ENCODE measurements at places on chromosomes 6 and 20.

DNA sequence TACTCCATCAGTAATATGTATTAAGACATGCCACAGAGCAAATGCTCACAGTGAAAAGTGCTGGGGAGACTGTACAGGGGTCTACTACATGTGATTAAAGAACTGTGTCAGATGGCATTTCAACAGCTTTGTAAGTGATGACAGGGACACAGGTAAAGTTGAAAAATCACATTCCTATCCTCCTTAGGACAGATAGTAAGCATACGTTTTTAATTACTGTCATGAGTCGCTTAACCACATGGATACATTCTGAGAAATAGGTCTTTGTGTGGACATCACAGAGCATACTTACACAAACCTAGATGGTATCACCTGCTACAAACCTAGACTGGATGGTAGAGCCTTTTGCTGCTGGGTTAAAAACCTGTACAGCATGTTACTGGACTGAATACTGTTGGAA is 645.8 kb upstream of the AGPAT4 start:
- no peak for DNase-seq

DNA sequence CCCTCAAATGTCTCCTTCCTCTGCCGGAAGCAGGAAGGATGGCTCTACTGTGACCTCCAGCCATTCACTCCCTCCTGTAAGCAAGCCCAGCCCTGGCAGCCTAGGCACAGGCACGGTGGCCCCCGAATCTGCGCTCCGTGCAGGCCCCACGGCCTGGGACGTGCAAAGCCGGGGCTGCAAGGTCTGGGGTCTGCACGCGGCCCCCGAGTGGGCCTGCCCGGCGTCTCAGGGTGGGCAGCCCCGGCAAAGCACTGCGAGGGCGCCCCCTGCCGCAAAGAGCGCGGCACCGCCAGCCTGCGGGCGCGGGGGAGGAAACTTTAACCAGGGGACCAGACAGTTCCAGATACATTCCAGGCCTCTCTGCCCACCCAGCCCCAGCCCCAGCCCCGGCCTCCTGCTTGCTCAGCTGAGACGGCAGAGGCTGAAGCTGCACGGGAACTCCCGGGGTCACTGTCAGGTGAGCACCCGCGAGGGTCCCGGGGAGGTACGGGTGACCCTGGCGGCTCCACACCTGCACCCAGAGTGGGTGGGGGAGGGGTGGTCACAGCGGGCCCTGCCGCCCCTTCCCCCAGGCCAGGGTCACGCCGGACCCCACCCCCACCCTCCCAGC is 98.8 kb downstream of the ASXL1 start:
- no peak for DNase-seq

DNA sequence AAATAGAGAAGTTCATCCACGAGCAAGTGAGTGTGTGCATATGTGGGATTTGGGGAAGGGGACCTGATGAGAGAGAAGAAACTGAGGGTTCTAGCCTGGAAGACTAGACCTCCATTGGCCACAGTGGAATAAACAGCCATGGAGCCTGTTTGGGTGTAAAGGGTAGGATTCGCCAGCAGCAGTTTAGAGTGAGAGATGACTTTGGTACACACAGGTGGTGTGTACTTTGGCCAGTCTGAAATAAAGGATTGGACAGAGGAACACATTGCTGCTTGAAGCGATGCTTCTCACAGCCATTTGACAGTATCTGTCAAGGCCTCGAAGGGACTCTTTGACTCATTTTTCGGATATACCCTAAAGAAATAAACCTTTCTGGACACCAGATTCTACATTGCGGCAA is 29.2 kb downstream of the PLEKHG1 start:
- no peak for DNase-seq

DNA sequence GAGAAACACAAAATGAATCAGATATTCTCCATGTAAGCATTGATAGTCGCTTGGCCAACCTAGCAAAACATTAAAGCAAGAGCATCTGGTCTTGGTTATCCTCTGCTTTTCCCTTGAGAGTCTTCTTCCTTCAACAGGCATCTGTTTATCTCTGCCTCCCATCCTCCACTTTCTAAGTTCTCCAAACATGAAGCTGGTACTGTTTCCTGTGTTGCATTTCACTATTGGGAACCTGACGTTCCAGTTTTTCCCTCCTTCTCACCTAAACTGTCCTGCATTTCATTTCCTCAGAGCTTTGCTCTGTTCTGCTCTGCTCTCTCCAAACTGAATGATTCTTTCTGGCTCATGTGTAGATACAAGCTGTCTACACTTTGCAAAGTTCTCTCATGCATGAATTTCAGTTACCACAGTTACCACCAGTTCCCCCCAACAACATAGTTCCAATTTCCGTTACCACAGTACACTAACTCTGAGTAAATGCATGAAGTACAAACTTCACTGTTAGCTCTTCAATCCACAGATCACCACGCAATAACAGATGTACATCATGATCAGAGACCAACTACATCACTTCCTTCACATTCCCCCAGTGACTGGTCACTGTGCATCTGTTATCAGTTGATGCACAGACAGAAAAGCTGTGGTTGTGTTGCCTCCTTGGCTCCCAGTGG is 86.7 kb upstream of the F13A1 start:
- DNase-seq = peak; percentile 88

DNA sequence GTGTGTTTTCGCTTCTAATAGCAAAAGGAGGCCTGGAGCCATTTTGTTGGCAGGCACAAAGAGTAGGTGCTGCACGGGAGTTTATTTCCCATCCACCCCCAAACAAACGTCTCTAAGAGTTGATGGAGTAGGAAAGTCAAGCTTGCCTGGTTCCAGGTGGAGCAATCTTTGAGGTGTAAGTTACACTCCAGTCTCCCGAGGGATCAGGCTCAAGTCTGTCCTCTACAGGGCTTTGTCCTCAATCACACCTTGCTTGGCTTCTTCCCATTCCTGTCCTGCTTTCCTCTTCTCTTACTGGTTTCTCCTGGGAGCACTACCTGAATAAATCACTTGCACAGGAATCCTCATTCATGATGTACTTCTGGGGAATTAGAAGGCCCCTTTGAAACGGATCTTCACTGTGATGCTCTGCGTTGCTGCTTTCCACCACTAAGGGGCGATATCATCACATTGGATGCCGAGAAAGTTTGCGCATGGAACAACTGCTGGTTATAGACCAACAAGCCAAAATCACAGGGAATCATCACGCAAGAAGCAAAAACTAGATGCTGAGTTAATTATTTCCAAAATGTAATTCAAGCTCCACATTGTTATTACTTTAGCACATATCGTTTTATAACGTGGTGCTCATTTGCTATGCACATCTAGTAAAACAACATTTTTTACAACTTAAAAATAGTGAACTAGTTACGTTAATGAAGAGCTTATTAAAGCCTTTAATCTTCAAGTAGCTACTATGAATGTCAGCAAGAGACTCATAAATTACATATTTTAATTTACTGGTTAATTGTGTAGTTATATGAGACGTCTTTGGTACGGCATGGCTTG is 156.8 kb downstream of the DNAH8 start:
- DNase-seq = peak; percentile 2

GRCh38 chr6:132816660-132817059 is 2.3 kb downstream of the RPS12 start:
- no peak for DNase-seq

DNA sequence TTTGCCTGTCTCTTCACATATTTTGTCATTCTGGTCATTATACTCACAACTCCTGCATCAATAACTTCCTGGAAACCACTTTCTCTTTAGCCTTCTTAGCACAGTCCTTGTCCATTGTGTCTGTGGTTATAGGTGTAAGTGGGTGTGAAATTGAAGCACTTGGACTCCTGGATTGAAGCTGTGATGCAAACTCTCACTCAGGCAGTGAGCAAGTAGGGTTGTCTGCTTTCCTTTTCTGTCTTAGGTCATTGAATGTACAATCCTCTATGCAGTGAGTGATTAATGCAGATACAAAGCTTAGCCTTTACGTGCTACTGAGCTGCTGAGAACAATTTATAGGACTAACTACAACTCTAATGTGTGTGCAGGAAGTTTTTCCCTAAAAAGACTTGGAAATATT is 54.8 kb downstream of the ADGRB3 start:
- no peak for DNase-seq

DNA sequence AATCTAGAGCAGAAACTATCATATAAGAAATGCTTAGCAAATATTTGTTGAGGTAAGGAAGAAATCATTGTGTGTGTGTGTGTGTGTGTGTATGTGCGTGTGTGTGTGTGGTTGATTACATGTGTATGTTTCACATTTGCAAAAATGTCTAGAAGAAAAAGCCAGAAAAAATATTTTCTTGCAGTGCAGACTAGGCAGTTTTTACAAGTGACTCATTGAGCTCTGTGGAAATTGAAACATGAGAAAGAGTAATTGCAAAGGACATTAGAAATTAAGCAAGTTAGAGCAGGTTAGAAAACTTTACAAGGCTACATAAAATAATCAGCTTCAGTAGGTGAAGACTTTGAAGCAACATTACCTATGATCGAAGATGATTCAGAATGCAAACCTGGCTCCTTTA is 669.0 kb upstream of the EYS start:
- no peak for DNase-seq

- DNase-seq = peak; percentile 22
Observed at GRCh38 chr20:62156592-62157386, 13.2 kb downstream of the SS18L1 start.

GRCh38 chr20:2059411-2059810 is 42.2 kb upstream of the STK35 start:
- DNase-seq = no peak

GRCh38 chr6:17705428-17705777 is 1.3 kb downstream of the NUP153 start:
- DNase-seq = no peak

DNA sequence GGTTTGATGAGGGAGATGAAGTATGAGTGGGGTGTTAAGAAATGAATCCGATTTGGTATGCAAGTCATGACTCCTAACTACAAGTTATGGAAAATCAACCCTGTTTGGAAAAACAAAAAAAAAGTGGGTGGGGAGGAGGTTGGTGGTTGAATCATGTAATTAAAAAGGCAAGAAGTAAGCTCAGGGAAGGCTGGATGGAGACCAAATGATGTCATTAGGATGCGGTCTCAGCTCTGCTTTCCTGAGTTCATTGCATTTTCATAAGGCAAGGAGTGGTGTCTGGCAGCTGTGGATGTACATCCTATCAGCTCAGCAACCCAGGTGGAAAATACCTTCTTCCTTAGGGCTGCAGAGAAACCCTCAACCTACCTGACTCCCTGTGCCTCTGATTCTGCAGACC is 60.4 kb upstream of the AKAP12 start:
- DNase-seq = no peak

DNA sequence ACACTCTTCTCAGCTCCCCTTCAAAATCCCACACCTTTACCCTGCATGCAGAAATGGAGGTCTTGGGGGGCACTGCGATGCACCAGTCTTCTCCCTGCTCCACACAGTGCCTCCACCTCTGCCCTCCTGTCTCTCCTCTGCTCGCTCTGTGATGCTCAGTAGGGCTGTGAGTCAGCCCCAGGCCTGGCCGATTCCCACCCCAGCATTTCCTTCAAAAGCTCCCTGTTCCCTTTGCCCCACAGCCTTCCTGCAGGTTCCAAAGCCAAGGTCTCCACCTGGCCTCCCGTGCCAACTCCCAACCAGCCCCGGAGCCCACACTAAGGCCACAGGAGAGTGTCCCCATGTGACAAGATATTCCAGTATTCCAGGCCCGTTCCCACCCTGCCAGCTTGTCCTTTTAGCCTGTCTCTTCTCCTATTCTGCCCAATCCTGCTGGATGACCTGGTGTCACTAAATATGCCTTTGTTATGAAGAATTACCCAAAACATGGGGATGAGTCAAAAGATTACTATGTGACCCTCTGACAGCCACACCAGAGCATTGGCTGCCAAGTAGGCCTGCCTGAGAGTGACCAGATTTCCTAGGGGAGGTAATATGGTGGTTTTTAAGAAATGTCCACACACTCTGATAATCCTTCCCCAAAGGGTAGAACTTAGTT is 118.9 kb upstream of the NXT1 start:
- DNase-seq = no peak

DNA sequence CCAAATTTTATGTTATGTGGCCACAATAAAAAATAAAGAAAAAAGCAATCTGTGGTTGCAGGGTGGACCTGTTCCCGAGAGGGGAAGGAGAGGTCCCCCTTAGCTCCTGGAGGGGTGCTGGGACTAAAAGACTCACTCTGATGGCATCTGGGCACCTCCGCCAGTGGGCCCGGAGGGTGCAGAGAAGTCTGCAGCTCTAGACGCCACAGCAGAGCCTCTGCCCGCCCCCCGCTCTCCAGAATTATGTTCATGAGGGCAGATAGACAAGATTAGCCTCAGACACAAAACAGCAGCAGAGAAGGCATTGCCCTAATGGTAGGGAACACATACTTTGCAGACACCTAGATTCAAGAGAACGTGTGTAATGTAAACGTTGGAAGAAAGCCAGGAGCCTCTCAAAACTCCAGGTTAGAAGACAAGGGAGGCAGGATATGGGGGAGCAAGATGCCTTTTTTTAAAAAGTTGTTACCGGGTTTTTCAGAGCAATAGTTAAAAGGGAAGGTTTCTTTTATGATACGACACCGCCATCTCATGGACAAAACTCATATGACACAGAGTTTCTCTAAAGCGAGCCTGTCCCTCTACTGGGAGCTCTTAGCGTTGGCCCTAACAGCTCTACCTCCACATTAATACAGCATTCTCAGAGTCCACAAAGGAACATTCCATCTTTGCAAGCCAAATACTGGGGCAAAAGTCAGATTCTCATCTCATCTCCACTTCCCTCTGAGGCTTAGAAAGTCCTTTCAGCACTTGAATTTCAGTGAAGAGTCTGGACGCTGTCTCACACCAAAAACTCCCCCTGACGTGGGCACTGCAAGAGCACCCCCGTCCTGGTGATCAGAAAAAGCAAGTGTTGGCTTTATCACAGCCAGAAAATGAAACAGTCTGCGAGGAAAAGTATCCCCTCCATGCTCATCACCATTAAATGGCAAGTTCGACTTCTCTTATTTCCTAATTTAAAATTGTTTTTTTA is 47.2 kb downstream of the FOXF2 start:
- DNase-seq = peak; percentile 54

GRCh38 chr6:155183095-155183494 is 80.7 kb upstream of the CLDN20 start:
- peak; percentile 58 for DNase-seq

GRCh38 chr20:53157443-53158408 is 185.6 kb downstream of the TSHZ2 start:
- peak; percentile 16 for DNase-seq
